ENCODE measurements at places on chromosomes 2 and 18.

- DNase-seq = no peak
Measured at GRCh38 chr2:121037480-121037879, 247.5 kb downstream of the TFCP2L1 start.

DNA sequence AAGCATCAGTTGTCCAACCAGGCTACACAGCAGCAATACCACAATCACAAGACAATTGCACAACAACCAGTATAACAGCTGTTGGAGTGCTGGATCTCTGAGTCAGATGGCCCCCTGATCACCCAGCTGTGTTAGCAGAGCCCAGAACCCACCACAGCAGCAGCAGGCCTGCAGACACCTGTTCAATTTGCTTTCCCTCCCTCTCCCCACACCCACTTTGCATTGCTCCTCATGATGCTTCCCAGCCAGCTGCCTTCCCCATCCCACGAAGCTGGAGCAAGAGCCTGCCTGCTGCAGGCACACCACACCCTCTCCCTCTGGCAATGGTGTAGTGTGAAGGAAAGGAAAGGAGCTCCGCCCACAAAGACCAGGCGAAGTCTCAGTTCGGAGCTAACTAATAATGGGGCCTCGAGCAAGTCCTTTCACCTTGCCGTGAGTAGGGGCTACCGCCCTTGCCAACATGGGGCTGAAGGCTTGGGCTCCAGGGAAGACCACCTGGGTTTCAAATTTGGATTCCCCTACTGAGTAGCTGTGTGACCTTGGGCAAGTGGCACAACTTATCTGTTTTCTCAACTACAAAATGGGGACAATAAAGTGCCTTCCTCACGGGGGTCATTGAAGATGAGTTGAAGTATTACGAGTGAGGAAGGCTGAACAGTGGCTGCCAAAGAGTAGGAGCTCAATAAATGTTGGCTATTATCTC is 19.4 kb upstream of the ZBTB7C start:
- no peak for DNase-seq

- no peak for DNase-seq
Measured at GRCh38 chr18:77074431-77074830, 58.2 kb downstream of the MBP start.

- no peak for DNase-seq
Measured at GRCh38 chr2:238105506-238106338, 5.6 kb downstream of the ESPNL start.

- DNase-seq = no peak
Measured at GRCh38 chr2:226427538-226428307, 371.9 kb downstream of the IRS1 start.

- DNase-seq = no peak
Measured at GRCh38 chr2:65620524-65620923, 188.1 kb upstream of the SPRED2 start.

GRCh38 chr2:216351172-216351925 is 20.9 kb downstream of the MARCHF4 start:
- no peak for DNase-seq

DNA sequence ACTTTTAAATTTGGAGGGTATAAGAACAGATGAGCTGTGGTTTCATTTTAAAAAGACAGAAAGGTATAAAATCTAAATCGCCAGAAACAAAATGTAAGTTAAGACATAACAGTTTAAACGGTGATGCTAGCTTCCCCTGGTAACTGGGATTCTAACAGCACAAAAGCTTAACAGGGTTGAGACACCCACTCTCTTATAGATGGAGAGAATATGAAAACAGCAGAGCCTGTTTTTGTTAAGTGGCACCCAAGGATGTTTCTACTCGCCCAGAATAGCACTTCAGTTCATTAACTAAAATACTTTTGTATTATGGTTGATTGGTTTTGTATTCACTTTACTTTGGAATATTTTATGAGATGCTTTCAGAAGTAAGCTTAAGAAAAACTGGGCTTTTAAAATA is 151.9 kb upstream of the RND3 start:
- DNase-seq = no peak

DNA sequence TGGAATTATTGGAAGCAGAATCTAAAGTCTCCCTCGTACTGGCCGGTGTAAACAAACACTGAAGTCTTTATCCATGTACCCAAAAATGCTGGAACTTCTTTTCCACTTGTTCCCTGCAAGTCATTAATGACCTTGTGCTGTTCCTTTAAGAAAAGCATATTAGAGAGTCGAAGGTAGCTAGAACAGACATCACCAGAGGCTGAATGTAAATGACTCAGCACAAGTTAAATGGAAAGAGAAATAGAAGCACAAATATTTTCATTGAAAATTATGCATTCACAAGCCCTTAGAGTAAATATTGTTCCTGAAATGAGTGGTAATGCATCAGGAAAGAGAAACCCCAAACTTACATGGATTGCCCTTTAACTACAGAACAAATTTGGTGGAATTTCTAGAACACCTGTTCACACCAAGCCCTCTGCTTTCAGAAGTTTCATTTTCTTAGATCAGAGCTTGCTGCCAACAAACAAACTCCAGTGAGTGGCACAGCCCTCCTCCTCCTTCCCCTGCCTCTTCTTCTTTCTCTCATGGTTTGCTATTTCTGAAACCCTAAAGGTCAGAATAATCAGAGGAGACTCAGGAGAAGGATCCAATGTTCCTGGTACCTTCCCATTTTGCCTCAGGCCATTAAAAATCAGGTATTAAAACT is 264.3 kb downstream of the TXNL1 start:
- no peak for DNase-seq

DNA sequence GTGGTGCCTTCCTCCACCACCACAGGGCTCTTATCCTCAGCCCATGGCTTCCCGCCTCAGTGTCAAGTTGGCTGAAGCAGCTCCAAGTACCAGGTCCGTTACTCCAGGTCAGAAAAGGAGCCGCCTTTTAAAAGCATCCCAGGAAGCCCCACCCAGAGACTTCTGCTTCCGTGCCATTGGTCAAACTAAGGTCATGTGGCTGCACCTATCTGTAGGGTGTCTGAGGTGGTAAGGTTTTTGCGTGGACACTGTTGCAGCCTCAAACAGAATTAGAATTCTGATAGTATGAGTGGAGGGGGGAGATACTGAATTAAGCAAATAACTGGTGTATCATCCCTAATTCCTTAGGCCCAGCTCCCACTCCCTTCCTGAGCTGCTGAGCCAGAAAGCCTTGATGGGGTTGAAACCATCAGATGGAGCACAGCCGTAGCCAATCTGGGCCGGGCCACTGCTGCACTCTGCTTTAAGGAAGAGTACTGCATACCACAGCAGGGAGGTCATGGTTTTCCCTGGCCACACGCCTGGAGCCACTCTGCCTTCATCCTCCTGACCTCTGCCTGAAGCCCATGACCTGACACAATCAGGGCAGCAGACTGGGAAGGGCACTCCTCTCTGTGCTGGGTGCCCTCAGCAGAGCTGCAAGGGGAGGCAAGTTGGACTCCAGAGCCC is 8.4 kb downstream of the TMEM247 start:
- DNase-seq = no peak

DNA sequence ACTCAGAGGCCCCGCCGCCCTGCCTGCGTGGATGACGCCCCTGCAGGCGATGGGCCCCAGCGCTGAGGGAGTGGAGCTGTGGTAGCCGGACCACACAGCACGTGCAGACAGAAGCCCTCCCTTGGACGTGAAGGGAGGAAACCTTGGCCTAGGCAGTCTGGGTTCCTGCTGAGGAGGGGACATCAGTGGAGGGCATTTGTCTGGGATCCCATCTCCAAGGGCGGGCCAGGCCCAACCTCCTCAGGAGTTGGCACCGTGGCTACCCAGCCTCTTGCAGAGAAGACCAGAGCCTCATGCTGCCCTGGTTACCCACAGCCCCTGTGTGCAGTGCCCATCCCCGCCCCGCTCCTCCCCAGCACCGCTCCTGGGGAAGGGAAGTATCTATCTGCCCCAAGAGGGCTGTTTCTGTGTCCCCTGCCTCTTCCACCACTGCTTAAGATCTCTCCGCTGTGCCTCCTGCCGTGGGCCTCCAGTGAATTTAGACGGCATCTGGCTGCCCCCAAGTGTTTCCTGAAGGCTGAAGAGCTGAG is 241.8 kb downstream of the KLHL29 start:
- no peak for DNase-seq

DNA sequence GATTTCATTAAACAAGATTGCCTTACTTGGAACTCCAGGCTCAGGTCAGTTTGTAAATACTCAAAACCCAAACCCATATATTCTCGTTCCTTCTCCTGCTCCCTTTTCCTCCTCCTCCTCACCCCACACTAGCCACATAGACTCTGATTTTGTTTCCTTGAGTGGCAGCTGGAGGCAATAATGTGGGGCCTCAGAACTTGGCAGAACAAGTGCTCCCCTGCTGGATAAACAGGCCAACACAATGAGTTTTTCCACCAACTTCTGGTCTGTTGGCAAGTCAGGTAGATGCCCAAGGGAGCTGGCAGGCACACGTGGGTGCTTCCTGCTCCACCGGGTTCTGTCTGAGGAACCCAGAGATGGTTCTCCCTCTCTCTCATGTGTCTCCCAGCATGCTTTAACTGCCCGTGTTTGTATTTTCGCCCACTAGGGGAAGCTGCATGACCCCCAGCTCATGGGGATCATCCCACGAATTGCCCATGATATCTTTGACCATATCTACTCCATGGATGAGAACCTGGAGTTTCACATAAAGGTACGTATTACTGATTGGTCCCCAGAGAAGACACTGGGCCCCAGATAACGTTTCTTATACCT is 61.9 kb downstream of the KIF5C start:
- DNase-seq = no peak

DNA sequence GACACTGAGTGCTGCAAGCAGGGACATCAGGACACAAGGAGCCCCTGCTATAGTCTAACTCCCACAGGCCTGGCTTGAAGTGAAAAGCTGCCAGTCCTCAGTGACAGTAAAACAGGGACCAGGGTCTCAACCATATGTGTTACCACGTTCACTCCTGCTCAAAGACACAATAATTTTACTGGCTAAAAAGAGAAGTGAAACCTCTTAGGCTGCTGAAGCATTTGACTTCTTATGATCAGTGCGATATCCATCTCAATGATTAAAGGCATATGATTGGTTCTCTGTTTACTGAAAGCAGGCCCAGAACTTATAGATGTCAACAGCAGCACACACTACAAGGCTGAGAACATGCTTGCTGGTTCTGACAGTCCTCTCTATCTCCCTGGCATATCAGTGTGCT is 129.8 kb upstream of the LMAN1 start:
- no peak for DNase-seq

DNA sequence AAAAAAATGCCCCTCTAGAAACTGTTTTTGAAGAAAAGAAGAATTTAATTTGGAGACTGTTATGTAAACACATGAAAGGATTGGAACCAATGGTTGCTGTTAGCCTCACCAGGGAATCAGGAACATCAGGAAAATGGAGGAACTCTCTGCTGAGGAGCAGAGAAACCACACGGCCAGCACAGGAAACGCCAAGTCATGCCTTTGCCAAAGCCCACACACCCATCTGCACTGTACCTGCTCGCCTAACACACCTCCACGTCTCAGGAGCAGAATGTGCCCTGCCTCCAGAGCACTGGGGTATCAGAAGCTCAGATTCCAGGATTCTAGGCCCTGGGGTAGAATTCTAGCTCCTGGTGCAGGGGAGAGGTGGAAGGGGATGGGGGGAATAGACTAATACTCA is 9.8 kb upstream of the SCYGR1 start:
- no peak for DNase-seq

All from stimulated activated CD4-positive, alpha-beta T cell treated with anti-CD3 and anti-CD28 coated beads, Interleukin-2, amount 100 ng/mL, for 4 hours (primary cell).